Osteocyte (in vitro differentiated cells): ENCODE measurements at places on chromosomes 11 and 22. TPM values are rescaled to one million over a fixed set of nuclear protein-coding genes. Genes with fewer than 3 reads are reported as not detected.

The SLC22A6 gene
- not detected in 2 replicates for total RNA-seq

The ATP6V1E1 gene
- total RNA-seq = 119 and 123 TPM in 2 replicates

The CRY2 gene
- 18.2 and 18.6 TPM in 2 replicates for total RNA-seq

The DERL3 gene
- total RNA-seq = 0.52 and 0.56 TPM in 2 replicates

The RASGRP2 gene
- 10.3 and 11.2 TPM in 2 replicates for total RNA-seq

The ELMOD1 gene
- total RNA-seq = not detected in 2 replicates

The ARHGAP8 gene
- 0.89 and 1.5 TPM in 2 replicates for total RNA-seq

The EMID1 gene
- 0.42 and 0.51 TPM in 2 replicates for total RNA-seq

The OR8A1 gene
- not detected in 2 replicates for total RNA-seq

The SAA4 gene
- total RNA-seq = not detected in 2 replicates
